ENCODE measurements at places on chromosomes 5 and 9.

DNA sequence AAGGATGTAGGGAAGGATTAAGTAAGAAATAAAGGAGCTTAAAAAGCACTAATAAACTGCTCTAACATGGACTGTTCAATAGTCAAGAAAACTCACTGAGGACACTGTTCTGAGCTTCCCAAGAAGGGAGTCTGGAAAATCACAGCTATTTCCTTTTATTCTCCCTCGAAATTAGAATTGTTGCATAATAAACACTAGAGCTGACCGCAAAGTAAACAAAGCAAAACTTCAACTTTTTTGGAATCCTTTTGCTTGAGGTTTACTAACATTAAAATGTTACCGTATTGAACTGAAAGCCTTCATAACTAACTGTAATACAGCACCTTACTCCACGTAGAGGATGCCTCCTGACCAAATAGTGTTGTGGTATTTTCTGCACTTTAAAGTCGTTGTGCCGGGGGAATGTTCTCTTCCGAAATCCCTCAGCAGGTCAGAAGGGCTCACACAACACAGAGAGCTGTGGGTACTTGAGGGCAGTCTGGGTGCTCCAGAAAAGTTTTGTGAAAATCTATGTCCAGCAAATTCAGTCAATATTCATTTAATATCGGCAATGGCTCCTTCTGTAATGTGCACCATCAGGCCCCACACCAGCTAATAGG lies 59.2 kb downstream of the TTLL11 start:
- DNase-seq = no peak

DNA sequence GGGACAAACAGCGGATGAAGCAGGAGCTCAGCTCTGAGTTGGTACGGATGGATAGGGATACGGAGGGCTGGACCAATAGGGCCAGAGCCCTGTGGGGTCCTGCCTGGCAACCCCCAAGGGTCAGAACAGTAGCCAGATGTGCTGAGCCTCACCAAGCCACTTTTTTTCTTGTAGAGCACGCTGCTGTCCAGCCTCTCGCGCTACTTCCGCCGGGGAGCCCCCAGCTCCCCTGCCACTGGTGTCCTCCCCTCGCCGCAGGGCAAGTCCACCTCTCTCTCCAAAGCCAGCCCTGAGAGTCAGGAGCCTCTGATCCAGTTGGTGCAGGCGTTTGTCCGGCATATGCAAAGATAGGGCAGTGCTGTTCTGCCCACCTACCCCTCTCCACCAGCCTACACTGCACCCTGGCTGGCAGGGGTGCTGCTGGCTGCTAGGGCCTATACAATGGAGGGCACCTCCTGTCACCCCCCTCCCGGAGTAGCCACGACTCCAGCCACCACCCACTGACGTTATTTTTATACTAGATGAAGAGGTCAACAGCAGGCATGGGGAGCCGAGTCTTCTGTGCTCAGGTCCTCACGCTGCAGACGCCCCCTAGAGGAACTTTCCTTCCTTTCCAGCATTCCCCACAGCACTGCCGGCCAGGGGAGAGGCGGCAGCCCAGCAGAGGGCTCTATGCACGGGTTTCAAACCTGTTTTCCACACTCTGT lies 21.6 kb downstream of the SH3GLB2 start:
- DNase-seq = no peak

DNA sequence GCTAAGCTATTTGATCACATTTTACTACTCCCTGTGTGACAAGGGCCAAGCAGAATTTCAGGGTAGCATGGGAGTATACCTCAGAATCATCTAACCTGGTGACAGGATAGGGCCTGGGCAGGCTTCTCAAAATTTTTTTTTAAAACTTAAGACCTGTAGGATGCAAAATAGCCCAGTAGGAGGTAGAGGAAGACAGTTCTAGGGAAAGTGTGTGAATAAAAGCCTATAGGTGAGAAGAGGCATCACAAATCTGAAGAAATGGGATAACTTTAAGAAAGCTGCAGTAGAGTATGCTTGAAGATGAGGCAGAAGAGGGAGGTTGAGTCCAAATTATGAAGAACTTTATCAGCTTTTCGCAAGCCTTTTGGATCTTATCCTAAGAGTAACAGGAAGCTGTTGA lies 32.3 kb downstream of the CNTRL start:
- no peak for DNase-seq

DNA sequence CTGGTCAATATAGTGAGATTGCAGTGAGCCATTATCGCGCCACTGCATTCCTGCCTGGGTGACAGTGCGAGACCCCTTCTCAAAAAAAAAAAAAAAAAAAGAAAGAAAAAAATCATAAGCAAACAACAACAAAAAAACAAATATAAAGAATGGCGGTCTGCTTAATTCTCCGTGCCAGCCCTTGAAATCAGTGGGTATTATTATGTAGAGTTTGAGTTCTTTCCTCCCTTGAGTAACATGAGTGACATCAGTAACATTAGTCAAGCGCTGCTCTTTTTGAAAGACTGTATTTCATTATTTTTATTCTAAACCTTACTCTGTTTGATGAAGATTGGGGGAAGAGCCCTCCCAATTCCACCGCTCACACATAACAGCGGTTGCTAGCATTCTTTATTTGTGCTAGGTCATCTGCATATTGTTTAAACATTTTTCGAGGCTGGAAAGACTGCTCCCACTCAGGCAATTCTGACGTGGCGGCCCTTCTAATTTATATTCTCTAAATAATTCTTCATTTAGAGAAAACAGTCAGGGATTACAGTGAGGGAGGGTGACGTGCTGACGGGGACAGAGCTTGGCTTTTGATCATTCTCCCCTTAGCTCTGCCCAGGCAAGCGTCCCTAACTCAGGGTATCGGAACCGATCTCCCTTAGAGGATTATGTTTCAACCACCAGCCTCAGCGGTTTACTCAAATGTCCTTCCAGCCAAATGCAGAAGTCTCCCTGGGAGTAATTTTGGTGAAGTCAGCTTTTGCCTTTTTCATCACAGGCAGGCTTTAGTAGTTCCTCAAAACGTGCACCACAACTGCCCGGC lies 860 bp upstream of the MARCHF6 start:
- DNase-seq = no peak

GRCh38 chr9:63859475-63860215 lies 1425.4 kb downstream of the FOXD4L5 start:
- DNase-seq = no peak

DNA sequence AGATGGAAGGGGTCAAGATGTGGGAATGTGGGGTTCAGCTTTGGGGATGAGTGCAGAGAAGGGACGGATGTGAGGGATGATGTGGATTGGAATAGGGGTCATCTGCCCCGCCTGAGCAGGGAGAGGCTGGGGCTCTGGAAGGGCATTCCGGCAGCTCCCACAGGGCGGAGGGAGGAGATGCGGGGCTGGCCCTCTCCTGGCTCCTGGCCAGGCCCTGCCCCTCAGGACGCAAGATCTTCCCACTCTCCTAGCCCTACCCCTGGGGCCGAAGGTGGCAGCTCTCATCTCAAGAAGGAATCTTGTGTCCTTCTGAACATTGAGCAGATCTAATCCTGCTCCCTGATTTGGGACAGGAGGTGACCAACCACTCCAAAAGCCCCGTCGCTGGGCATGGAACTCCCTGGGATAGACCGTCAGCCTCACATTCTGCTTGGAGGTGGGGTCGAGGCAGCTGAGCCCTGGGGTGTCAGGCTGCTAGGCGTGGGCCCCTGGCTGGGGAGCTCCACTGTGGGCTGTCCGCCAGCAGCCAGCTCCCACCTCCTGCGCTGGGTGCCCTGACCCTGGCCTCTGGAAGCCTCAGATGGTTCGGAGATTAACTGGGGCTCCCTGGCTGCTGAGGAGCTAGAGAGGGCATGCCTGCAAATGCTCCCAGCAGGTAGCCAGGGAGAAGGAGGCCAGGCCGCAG lies 125.2 kb downstream of the ZNF354C start:
- no peak for DNase-seq

GRCh38 chr9:89699646-89700045 lies 94.8 kb downstream of the GADD45G start:
- DNase-seq = no peak

GRCh38 chr5:113236536-113237288 lies 198.1 kb downstream of the TSSK1B start:
- no peak for DNase-seq

- peak; percentile 75 for DNase-seq
Observed at GRCh38 chr9:81113453-81114124, 575.8 kb downstream of the TLE1 start.

DNA sequence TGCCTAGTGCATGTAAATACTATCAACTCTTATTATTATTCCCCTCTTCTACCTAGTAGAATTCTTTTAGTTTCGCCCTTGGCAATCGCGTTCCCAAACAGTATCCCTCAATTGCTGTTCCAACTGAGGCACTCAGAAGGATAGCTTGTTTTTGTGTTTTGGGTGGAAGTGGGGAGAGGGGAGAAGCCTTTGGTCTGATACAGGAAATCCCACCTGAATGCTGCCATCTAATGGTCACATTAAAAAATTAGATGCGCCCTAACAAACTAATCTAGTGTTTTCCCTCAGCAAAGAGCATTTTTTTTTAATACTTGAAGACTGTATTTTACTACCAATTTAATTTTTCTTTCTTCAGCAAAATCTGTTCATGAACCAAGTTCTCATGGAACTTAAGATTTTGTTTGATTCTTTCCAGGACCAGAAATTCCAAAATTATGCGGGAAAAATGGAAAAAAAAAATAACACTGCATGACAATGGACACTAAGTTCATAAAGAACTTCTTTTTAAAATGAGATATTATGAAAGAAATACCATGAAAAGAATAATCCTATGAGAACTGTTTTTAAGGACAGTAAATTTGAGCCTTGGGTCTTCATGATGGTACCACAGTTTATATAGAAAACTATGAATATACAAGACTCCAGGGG lies 22.2 kb upstream of the GLDC start:
- DNase-seq = no peak

- no peak for DNase-seq
Observed at GRCh38 chr9:30932226-30932625, 1452.2 kb upstream of the ACO1 start.

GRCh38 chr5:65126542-65127069 lies 355.1 kb downstream of the ADAMTS6 start:
- DNase-seq = no peak

GRCh38 chr5:131430794-131431193 lies 166.9 kb downstream of the CDC42SE2 start:
- no peak for DNase-seq

DNA sequence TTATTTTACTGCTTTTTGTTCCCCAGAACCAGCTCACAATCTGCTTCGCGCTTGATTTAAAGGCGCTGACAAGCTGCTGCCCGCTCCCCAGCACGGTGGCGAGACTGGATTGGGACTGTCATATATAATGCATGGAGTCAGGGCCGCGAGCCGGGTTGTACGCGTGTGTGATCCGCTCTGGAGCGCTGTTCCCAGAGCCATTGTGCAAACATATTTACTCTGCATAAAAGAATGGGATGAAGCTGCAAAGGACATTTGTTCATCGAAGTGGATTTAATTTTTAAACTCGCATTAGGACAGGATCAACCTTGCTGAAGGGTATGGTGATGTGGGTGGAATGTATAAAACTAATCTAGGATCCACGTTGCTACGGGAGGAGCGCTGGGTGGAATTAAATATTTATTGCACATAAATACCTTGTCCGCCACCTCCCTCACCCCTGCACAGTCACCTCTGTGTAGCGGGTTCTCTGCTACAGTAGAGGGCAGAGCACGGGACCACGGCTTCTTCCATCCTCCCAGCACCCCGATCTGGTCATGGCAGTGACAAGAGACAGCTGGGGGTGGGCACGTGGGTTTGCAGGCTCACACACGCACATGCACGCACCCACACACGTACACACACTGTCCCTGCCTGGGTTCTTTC lies 18.1 kb upstream of the FCN1 start:
- no peak for DNase-seq

DNA sequence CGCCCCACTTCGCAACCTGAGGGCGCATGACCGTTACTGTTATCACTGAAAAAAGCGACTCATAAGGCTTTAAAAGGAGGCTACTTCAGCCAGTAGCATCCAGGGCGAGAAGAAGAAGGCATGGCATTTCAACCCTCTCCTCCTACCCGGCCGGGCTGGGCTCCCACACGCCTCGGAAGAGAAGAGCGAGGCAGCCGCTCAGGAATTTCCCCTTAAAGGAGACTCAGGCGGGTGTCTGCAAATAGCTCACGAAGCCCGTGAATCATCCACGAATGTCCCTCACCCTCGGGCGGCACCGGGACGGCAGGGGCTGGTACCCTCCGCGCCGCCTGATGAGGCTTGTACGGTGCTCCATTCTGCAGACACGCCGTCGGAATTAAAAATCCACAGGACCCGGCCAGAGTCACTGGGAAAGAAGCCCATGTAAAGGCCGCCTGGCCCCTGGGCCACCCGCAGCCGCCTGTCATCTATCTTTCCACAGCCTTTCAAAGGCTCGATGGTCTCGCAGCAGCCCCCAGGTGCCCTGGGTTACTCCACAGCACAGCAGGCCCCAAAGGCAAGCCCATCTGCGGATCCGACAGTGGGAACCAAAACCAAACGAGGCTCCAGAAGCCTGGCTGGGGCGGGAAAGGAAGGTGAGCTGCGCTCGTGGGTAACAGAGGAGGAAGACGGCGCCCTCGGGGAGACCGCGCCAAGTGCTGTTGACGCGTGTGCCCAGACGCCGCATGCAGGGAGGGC lies 11.8 kb downstream of the SLC12A7 start:
- DNase-seq = no peak

- no peak for DNase-seq
Observed at GRCh38 chr9:7370381-7370780, 429.2 kb downstream of the DMAC1 start.

- DNase-seq = no peak
Observed at GRCh38 chr9:132585954-132586829, 3.8 kb downstream of the BARHL1 start.

DNA sequence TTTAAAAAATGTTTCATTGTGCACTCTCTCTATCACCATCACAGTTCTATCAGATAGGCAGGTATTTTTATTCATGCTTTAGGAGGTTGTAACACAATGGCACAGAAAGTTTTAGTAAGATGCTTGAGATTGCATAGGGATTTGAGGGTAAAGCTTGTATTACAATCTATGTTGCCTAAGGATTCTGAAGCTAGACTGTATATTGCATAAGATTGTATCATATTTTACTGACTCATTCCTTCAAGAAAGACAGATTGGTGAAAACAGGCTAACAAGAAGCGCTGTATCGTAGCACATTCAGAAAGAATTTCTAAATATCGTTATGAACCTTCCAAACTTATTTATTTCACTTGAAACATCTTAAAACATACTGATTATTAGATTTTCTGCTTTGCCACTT lies 577.7 kb downstream of the EBF1 start:
- no peak for DNase-seq

GRCh38 chr5:146962801-146963355 lies 84.3 kb upstream of the PPP2R2B start:
- peak; percentile 10 for DNase-seq

DNA sequence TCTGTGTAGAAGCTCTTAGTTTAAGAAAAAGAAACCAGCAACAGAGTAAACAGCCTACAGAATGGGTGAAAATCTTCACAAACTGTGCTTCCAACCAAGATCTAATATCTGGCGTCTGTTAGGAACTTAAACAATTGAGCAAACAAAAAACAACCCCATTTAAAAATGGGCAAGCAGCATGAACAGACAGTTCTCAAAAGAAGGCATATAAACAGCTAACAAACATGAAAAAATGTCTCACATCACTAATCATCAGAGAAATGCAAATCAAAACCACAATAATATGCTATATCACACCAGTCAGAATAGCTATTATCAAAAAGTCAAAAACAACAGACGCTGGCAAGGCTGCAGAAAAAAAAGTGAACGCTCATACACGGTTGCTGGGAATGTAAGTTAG lies 83.7 kb upstream of the CCDC152 start:
- DNase-seq = no peak
